Calu3 (cell line): ENCODE measurements at places on chromosomes 5 and 9.

GRCh38 chr5:1834022-1834551, 32.9 kb downstream of the NDUFS6 start:
- DNase-seq, result no peak

DNA sequence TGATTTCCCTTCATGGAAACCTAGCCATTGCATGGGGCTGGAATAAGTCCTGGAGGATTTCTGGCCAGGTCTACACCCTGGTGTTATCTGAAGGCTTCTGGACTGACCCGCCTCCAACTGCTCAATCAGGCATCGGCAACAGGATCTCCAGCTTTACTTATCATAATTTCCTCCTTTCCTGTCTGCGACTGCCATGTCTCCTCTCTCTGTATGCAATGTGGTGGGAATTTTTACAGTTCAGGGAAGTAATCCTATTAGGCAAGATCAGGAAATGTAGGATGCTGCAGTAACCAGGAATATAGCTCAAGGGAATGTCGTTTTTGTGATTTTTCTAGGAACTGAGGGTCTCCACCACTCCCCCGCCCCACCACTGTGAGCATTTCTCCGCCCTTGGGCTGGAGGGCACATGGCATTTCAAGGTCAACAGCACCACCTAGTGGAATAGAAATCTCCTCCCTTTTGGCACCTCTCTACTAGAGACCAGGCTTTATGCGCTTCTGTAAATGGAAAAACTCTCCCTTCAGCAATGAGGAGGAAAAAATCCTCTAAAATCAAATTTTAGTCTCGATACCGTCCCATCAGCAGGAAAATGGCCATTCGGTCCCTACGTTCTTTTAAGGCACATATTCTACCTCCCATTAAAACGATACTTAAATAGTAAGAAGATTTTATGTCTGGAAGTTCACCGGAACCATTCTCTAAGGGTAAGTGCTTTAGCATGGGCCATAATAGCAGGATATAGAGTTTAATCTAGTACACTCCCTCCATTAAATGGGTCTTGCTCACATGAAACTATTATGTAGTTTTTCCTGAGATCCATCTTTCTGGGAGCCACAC, 93.0 kb downstream of the YTHDC2 start:
- peak; percentile 68 for DNase-seq

DNA sequence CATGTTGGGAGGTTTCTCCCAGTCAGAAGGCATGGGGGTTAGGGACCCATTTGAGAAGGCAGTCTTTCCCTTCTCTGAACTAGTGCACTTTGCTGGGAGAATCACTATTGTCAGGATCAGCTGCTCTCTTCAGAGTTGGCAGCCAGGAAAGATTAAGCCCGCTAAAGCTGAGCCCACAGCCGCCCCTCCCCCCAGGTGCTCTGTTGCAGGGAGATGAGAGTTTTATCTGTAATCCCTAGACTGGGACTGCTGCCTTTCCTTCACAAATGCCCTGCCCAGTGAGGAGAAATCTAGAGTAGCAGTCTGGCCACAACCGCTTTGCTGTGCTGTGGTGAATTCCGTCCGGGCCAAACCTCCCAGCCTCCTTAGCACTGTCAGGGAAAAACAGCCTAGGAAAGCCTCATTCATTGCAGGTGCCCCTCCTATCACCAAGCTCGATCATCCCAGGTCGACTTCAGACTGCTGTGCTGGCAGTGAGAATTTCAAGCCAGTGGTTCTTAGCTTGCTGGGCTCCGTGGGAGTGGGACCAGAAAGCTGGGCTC, 69.8 kb downstream of the CNTLN start:
- DNase-seq, result no peak

- no peak for DNase-seq
Observed at GRCh38 chr9:98453589-98454311, 198.3 kb upstream of the TBC1D2 start.

DNA sequence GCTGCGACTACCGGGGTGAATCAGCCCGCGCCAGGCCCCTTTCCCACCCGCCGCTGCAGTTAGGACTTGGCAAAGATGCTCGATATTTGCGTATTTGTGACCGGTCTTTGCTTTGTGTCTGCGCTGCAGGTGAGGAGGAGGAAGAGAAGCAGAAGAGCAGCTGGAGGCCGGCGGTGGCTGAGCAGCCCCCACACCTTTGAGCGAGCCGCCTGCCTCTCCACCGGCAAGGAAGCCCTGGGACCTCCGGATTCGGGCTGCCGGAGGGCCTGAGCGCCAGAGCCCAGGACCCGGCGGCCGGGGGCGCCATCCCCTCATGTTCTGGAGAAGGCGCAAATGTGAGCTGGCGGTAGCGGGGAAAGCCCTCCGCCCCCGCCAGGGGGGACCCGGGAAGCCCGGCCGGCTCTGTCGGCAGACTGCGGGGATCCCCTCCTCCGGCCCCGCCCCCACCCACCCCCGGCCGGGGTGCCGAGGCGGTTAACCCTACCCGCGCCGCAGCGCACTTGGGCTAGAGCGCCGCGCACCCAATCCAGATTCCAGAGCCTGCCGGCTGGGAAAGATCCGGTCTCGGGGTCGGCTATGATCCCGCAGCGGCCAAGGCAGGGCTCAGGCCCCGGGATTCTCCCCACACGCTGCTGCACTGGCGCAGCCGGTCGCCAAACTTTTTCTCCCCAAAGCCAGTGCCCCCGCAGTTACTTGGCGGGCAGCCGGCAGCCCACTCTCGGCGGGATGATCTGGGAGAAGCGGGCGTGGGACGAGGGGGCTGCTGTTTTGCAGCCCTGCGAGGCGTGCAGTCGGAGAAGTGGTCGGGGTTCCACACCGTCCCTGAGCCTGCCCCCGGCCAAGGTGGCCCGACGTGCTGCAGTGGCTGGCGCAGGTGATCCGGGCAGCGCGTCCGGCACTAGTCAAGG, 800 bp upstream of the KCNN2 start:
- DNase-seq, result peak; percentile 61

GRCh38 chr5:62720031-62720441, 141.4 kb downstream of the LRRC70 start:
- DNase-seq, result peak; percentile 46

DNA sequence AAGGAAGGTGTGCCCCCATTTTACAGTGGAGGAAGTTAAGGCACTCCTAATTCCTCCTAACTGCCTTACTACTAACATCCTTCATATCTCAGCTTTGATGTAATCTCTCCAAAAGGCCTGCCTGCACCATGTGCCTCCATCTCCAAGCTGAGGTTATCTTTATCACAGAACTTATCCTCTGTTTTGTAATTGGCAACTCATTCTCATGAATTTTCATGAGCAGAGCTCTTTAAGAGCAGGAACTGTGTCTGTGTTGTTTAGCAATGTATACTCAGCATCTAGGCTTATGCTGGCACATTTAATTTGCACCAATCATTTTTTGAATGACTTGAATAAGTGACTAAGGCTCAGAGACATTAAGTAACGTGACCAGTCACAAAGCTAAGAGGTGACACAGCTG, 147.9 kb upstream of the VLDLR start:
- DNase-seq, result no peak

DNA sequence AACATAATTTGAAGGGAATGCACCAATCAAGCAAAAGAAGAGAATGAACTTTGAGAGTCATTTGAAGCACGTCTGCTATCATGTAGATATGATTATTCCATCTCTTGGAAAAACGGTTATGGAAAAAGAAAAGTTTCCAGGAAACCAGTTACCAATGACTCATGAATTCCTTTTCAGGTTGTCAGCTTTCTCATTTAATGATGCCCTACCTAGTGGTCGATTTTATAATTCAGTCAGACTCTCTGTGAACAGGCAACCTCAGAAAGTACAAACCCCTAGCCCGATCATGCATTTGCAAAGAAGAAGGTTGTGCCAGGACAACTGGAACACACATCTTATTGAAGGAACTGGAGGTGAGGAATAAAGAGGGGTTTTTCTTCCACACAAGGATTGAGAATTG, 355.1 kb upstream of the GRIA1 start:
- DNase-seq, result no peak

DNA sequence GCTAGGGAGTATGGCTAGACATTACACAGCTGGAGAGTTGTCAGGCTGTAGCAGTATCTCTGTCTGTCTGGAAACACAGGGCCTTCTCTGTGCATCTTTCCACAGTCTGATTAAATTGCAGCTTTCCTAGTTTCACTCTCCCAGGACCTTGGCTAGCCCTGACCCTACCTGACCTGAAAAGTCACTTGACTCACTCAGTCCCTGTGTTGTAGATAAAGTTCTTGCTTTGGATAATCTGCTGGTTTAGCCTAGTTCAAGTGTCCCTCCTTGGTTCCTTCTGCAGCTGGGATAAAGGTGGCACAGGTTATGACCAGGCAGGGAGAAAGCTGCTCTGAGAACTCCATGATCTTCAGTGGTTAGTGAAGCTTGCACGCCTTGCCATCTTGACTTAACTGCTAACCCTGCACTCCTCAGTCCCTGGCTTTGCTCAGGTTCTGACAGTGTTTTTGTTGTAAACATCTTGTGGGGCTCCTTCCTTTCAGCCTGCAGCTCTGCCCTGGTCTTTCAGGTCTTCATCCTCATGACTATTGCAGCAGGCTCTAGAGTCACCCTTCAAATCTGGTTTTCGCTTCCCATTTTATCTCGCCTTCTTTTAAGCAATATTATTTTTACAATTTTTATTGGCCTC, 101.0 kb downstream of the PIP5K1B start:
- no peak for DNase-seq

GRCh38 chr9:6126377-6126776, 89.2 kb upstream of the IL33 start:
- DNase-seq, result no peak

DNA sequence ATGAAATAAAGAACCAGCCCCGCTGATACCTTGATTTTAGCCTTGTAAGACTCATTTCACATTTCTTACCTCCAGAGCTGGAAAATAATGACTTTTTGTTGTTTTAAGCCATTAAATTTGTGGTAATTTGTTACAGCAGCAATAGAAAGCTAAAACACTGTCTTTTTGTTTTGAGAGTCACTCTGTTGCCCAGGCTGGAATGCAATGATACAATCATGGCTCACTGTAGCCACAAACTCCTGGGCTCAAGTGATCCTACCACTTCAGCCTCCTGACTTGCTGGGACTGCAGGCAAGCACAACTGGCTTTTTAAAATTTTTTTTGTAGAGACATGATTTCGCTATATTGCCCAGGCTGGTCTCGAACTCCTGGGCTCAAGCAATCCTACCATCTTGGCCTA, 34.7 kb upstream of the MYO10 start:
- DNase-seq, result no peak
